Thyroid gland (tissue), 4 donors: ENCODE measurements at places on chromosomes 1 and 21. TPM values are rescaled to one million over a fixed set of nuclear protein-coding genes. Genes with fewer than 3 reads are reported as not detected.
A peak's percentile ranks its signal among the peaks of the same experiment; 100 is the strongest.

DNA sequence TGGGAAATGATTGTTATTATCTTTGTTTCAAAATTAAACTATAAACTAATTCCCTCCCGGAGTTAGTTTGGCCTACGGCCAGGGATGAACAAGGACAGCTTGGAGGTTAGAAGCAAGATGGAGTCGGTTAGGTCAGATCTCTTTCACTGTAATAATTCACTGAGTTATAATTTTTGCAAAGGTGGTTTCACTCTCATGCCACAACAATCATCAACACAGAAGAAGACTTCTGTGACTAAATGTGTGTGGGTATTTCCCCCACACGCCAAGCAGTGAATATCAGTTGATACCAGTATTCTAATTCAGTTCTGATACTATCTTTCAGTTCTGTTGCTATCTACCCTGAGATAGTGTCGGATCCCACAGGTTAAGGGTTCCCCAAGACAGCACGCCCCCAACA is 215.1 kb downstream of the S1PR1 start:
- no peak overlapping the region for H3K27ac ChIP-seq
- no peaks in the 10 kb centered on the region for H3K36me3 ChIP-seq
- DNase-seq, result no peak
- no peaks in the 10 kb centered on the region for H3K27me3 ChIP-seq
- H3K4me1 ChIP-seq, result no peaks in the 10 kb centered on the region

The RPE65 gene
- not detected for total RNA-seq

- no peak overlapping the region for H3K4me3 ChIP-seq
- H3K36me3 ChIP-seq, result no peaks in the 10 kb centered on the region
- no peaks in the 10 kb centered on the region for H3K27me3 ChIP-seq
- peak; percentile 37 for DNase-seq
Measured at GRCh38 chr1:23590058-23590783, 30.9 kb upstream of the ID3 start.

- peak overlapping the region; percentile 1 for H3K27ac ChIP-seq
- peaks cover 6% of the 10 kb centered on the region for H3K4me1 ChIP-seq
- no peaks in the 10 kb centered on the region for H3K36me3 ChIP-seq
Measured at GRCh38 chr21:27425574-27425973, 458.7 kb upstream of the ADAMTS5 start.

DNA sequence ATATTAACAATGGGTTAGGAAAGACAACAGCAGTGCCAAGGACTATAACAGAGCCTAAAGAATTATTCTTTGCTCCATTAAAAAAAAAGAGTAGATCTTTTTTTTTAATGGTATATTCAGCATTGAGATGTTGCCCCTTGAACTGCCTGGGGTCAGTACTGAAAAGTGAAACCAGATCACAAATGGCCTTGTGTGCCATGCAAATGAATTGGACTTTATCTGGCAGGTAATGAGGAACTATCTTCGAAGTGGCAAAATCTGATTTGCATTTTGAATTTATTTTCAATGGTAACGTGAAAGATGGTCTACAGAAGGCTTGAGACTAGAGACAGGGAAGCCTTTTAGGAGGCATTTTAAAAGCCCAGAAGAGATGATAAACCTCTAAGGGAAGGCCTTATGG is 21.4 kb upstream of the PKN2 start:
- no peak overlapping the region for H3K27ac ChIP-seq
- no peaks in the 10 kb centered on the region for H3K27me3 ChIP-seq
- H3K4me1 ChIP-seq, result no peaks in the 10 kb centered on the region
- H3K36me3 ChIP-seq, result no peaks in the 10 kb centered on the region
- no peak for DNase-seq
- no peak overlapping the region for H3K4me3 ChIP-seq

GRCh38 chr1:94623560-94624148 is 82.1 kb upstream of the F3 start:
- peaks cover 17% of the 10 kb centered on the region for H3K4me1 ChIP-seq
- no peak overlapping the region for H3K4me3 ChIP-seq
- H3K27ac ChIP-seq, result no peak overlapping the region
- no peaks in the 10 kb centered on the region for H3K27me3 ChIP-seq
- H3K36me3 ChIP-seq, result no peaks in the 10 kb centered on the region

- no peaks in the 10 kb centered on the region for H3K36me3 ChIP-seq
- H3K4me1 ChIP-seq, result no peaks in the 10 kb centered on the region
- H3K4me3 ChIP-seq, result no peak overlapping the region
- DNase-seq, result no peak
- no peaks in the 10 kb centered on the region for H3K27me3 ChIP-seq
Measured at GRCh38 chr1:237205400-237206064, 163.5 kb downstream of the RYR2 start.

GRCh38 chr21:35478161-35479064 is 429.3 kb upstream of the RUNX1 start:
- H3K27ac ChIP-seq, result no peak overlapping the region
- no peak overlapping the region for H3K4me3 ChIP-seq

GRCh38 chr21:35954066-35954465 is 106.3 kb downstream of the SETD4 start:
- peaks cover 5% of the 10 kb centered on the region for H3K4me1 ChIP-seq
- H3K27ac ChIP-seq, result no peak overlapping the region
- no peak overlapping the region for H3K4me3 ChIP-seq

The ZNF683 gene
- not detected for total RNA-seq

GRCh38 chr1:159960721-159961381 is 6.8 kb upstream of the SLAMF9 start:
- no peaks in the 10 kb centered on the region for H3K36me3 ChIP-seq
- H3K27me3 ChIP-seq, result no peaks in the 10 kb centered on the region
- H3K4me3 ChIP-seq, result no peak overlapping the region
- no peaks in the 10 kb centered on the region for H3K4me1 ChIP-seq

DNA sequence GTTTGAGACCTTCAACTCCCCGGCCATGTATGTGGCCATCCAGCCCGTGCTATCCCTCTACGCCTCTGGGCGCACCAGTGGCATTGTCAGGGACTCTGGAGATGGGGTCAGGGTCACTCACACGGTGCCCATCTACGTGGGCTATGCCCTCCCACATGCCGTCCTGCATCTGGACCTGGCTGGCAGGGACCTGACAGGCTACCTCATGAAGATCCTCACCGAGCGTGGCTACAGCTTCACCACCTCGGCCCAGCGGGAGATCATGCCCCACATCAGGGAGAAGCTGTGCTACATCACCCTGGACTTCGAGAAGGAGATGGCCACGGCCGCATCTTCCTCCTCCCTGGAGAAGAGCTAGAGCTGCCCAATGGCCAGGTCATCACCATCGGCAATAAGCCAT is 36.5 kb upstream of the ZP4 start:
- no peak for DNase-seq
- no peaks in the 10 kb centered on the region for H3K4me1 ChIP-seq
- H3K36me3 ChIP-seq, result no peaks in the 10 kb centered on the region
- no peak overlapping the region for H3K4me3 ChIP-seq

- H3K27me3 ChIP-seq, result no peaks in the 10 kb centered on the region
- DNase-seq, result no peak
- H3K4me1 ChIP-seq, result peaks cover 61% of the 10 kb centered on the region
- H3K27ac ChIP-seq, result peak overlapping the region; percentile 94
Measured at GRCh38 chr21:42527489-42528158, 14.0 kb downstream of the SLC37A1 start.

- H3K27ac ChIP-seq, result no peak overlapping the region
- H3K36me3 ChIP-seq, result no peaks in the 10 kb centered on the region
- H3K4me3 ChIP-seq, result no peak overlapping the region
- no peak for DNase-seq
- H3K4me1 ChIP-seq, result no peaks in the 10 kb centered on the region
- no peaks in the 10 kb centered on the region for H3K27me3 ChIP-seq
Measured at GRCh38 chr21:38095220-38095619, 161.6 kb upstream of the KCNJ15 start.

The ADGRL4 gene
- total RNA-seq, result 19.1 TPM

DNA sequence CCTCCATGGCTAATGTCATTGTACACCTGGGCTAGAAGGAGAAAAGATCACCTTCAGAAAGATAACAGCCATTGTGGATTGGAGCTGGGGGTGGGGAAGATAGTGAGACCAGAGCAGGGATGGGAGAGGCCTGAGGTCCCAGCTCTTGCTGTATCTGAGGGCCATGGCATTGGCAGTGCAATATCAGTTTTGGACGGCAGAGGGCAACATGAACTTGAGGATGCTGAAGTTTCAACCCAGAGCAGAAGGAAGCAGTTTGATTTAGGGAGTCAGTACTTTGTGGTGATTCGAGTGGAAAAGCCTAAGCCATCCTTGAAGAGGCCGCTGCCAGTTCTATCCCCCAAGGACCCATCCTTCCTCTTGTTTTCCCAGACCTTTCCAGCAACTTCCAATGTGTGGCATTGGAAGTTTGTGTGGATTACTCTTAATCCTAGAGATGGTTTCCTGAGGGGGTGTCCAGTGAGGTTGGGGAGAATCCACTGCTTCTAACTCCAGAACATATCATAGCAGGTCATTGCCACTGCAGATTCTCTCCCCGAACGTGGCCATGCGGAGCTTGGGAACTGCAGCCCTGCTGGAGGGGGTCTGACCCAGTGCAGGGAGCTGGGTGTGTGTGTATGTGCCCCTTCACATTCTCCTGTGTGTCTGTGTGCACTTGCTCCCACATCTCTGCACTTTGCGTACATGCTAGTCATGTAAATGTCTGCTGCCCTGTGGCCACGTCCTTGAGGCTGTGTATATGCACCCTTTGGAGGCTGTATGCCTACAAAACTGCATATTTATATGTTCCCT is 24.1 kb downstream of the SLC26A9 start:
- H3K4me1 ChIP-seq, result peaks cover 44% of the 10 kb centered on the region
- H3K27me3 ChIP-seq, result no peaks in the 10 kb centered on the region
- H3K36me3 ChIP-seq, result no peaks in the 10 kb centered on the region
- no peak overlapping the region for H3K4me3 ChIP-seq
- peak; percentile 87 for DNase-seq

DNA sequence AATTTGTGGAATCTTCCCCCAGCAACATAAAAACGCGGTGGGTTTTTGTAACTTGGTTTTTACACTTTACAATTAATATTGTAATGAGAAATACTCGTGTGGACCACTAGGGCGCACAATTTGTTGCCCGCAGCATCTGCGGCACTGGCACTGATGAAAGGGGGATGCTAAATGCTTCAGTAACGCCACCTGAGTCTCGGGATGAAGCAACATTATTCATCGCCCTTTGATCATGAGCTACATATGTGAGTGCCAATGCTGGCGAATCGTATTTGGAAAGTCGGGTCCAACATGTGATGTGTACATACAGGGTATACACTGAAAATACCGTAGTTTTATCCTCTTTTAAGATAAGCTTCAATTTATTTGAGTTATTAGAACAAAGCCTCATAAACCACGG is 34.2 kb upstream of the COX20 start:
- DNase-seq, result no peak
- no peak overlapping the region for H3K4me3 ChIP-seq
- H3K36me3 ChIP-seq, result no peaks in the 10 kb centered on the region
- no peak overlapping the region for H3K27ac ChIP-seq

DNA sequence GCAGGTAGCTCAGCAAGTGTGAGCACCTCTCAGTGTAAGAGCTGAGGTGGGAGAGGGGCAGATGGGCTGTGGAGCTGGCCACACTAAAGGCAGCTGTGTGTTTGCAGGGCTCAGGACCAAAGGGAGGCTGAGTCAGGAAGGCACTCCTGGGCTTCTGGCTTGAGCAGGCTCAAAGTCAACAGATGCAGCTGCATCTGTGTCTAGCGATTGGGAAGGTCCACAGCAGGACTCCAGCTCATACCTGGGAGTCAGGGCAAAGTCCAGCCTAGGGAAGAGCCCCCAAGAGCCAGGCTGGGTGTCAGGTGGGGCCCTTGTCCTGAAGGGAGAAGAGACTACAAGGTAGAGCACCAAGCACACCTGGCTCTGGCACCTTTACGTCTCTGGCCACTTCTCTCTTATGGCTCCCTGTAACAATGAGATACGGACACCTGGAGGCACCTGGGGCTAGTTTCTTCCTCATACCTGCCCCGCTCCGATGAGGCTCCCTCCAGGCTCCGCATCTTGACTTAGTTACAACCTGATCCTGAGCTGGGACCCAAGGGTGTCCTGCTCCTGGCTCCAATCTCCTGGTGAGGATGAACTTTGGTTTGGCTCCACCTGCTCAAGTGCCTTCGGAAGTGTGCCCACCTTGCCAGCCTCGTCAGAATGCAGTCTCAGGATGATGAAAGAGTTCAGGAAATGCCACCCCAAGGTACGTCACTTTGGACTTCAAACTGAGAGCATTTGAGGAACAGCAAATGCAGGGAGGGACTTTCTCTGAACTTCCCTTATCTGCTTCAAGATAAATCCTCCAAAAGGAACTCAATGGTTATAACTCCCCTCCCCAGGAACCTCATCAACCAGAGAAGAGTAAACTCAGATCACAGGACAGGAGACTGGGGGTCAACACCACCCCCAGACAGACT is 21.5 kb upstream of the SLC2A1 start:
- no peak for DNase-seq
- H3K4me3 ChIP-seq, result no peak overlapping the region
- no peaks in the 10 kb centered on the region for H3K4me1 ChIP-seq
- no peaks in the 10 kb centered on the region for H3K27me3 ChIP-seq
- no peak overlapping the region for H3K27ac ChIP-seq
- no peaks in the 10 kb centered on the region for H3K36me3 ChIP-seq

The APOBEC4 gene
- total RNA-seq, result not detected

The TNFRSF8 gene
- not detected for total RNA-seq

The NBPF6 gene
- not detected for total RNA-seq

DNA sequence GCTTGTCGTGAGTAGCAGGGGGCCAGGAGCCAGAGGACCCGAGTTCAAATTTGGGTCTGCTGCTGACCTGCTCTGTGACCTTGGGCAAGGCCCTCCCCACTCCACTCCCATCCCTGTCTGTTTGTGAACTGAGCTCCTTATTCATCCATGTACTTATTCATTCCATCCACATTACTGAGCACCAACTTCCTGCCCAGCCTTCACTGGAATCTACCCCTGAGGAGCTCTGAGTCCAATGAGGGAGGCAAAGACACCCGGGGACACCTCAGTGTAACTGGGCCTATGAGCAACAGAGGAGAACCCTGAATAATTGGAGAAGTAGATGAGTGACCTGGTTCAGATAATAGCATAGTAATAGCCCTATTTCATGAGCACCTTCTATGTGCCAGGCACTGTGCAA is 8.9 kb downstream of the BSND start:
- H3K27me3 ChIP-seq, result no peaks in the 10 kb centered on the region
- no peak overlapping the region for H3K4me3 ChIP-seq
- no peaks in the 10 kb centered on the region for H3K36me3 ChIP-seq
- no peaks in the 10 kb centered on the region for H3K4me1 ChIP-seq

GRCh38 chr1:44305962-44306422 is 49.1 kb downstream of the ERI3 start:
- no peak overlapping the region for H3K27ac ChIP-seq
- DNase-seq, result no peak
- H3K4me1 ChIP-seq, result no peaks in the 10 kb centered on the region
- no peak overlapping the region for H3K4me3 ChIP-seq
